ENCODE measurements at places on chromosomes 1 and 21.

DNA sequence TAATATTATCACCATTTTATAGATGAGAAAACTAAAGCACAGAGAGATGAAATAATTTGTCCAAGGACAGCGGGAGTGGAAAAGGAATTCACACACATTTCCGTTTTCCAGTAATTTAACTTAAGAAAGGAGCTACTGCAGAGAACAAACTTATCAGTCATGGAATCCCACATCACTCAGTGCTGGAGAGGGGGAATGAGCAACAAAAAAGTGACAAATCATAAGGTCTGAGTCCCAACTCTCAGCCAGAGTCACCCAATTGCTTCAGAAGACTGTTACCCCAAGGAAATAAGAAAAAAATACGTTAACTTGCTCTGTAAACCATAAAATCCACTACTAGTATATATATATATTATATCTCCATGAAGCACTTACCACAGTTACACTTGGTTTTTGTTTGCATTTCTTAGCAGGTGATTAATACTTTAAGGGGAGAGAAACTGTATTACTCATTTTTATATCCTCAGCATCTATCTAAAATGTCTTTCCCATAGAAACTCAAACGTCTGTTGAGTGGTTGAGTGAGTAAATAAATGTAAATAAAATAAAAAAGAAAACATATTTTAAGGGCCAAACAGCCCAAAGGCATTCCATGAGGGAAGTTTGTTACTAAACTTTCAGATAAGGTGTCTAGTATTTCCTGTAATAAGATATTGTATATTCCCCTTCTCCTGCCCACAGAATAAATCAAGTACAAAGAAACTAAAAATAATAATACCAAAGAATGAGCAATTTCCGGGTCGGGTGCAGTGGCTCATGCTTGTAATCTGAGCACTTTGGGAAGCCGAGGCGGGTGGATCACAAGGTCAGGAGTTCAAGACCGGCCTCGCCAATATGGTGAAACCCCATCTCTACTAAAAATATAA lies 76.8 kb downstream of the SLC45A1 start:
- DNase-seq, result peak; percentile 19

DNA sequence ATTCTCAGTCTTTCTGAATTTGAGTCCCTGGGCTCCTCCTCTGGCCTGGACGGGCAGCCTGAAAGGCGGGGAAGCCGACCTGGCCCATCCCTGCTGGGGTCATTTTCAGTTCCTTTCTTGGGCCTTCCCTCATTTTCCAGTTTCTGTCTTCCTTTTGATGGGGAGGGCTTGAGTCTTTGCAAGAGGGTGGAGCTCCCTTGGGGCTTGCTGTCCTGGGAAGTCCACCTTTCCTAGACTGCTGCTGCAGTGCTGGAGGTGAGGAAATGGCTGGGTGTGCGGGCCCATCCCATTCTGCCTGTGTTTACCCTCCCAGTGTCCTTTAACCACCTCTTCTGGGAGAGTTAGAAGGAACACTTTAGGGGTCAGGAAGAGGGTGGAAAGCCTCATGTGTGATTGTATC lies 40.4 kb upstream of the SYNC start:
- DNase-seq, result no peak

- DNase-seq, result no peak
Observed at GRCh38 chr1:230216896-230217295, 149.9 kb downstream of the GALNT2 start.

DNA sequence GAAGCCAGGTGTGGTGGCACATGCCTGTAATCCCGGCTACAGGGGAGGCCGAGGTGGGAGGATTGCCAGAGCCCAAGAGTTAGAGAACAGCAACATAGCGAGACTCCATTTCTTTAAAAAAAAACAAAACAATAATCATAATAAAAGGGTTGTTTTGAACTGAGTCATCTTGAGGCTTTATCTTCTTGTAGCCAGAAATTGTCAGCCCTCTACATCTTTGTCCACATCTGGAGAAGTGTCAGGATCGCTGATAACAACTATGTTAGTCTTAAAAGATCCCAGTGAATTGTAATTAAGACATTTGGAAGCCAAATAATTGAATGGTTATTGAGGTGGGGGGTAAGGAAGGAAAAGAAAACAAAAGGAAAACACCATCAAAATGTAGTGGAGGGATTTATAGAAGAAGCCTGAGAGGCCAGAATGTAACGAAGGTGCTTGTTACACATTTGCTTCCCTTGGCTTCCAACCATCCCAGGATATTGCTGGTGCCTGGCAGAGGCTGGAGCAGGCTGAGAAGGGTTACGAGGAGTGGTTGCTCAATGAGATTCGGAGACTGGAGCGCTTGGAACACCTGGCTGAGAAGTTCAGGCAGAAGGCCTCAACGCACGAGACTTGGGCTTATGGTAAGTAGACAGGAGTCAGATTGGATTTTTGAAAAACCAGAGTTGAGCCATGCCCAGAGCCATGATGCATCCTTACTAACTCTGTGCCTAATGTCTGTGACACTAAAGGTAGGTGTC lies 52.5 kb upstream of the MTR start:
- DNase-seq, result no peak

- no peak for DNase-seq
Observed at GRCh38 chr1:117556341-117556740, 49.5 kb upstream of the TENT5C start.

GRCh38 chr1:22665752-22666151 lies 12.7 kb downstream of the C1QB start:
- no peak for DNase-seq

GRCh38 chr1:175520186-175520585 lies 223.2 kb downstream of the TNR start:
- no peak for DNase-seq
